Colonic mucosa (tissue), 4 donors: ENCODE measurements at places on chromosomes 4 and X. TPM values are rescaled to one million over a fixed set of nuclear protein-coding genes. Genes with fewer than 3 reads are reported as not detected.

The SH3BGRL gene
- 27.9 TPM for total RNA-seq

The LINC00632 gene
- 27.3 TPM for total RNA-seq

The F8A2 gene
- 5.9 TPM for total RNA-seq

The RHOXF2 gene
- total RNA-seq, result not detected

The GAGE12E gene
- total RNA-seq, result not detected

The TENM3 gene
- total RNA-seq, result 0.32 TPM

The TMEM271 gene
- not detected for total RNA-seq

The IL1RAPL1 gene
- 0.24 TPM for total RNA-seq

The G6PD gene
- total RNA-seq, result 41.0 TPM

The CNOT6L gene
- 32.4 TPM for total RNA-seq

The CT45A1 gene
- not detected for total RNA-seq

The DCAF4L1 gene
- total RNA-seq, result 0.05 TPM

The CAPN6 gene
- 2.4 TPM for total RNA-seq

The KLB gene
- 0.64 TPM for total RNA-seq

The KIAA1210 gene
- not detected for total RNA-seq

The SYTL5 gene
- total RNA-seq, result 5.4 TPM

The ATP1B4 gene
- not detected for total RNA-seq

The HSFX1 gene
- 2.0 TPM for total RNA-seq

The HEPH gene
- total RNA-seq, result 143 TPM

The IL3RA gene
- total RNA-seq, result 6.7 TPM

The THAP6 gene
- 13.2 TPM for total RNA-seq

The CCDC160 gene
- total RNA-seq, result not detected

The MAGEE1 gene
- total RNA-seq, result 0.99 TPM

The NEXMIF gene
- 0.96 TPM for total RNA-seq

The RNF150 gene
- 6.9 TPM for total RNA-seq

The PRR32 gene
- not detected for total RNA-seq
